ENCODE measurements at places on chromosomes 16 and 17. TPM values are rescaled to one million over a fixed set of nuclear protein-coding genes. Genes with fewer than 3 reads are reported as not detected.

The NACA2 gene
- not detected for total RNA-seq

The ZP2 gene
- total RNA-seq = not detected

The CCL4L2 gene
- total RNA-seq = not detected

The NAGPA gene
- 250 TPM for total RNA-seq

DNA sequence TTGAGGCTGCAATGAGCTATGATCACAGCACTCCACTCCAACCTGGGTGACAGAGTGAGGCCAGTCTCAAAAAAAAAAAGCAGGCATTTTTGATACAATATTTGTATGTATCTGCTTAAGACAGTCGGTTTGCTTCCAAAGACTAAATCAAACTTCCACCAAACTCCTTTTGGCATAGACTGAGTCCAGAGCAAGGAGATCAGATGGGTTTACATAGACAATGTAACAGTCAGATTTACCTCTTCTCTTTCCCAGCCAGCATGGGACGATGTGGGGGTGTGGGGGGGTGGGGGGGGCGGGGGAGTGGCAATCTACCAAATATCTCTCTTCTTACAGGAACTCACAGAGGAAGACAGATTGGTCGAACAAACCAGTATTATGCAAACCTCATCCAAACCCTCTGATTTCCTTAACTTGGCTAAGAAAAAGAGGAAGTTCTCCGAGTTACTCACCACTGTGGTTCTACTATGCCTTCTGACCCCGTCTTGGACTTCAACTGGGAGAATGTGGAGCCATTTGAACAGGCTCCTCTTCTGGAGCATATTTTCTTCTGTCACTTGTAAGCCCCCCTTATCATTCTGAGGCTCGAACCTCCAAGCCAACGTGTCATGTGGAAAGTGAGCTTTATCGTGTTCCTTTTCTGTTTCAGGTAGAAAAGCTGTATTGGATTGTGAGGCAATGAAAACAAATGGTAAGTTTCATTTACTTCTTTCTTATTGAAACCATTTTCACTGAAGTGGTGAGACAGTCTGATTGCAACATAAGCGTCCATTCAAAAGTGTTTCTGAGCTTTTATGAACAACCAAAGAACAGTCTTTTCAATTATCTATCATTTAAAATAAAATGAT lies at the start of gene MILR1:
MILR1 (plus strand) TSS at position 451 of the 848 bp plus-strand sequence; CDS start at position 505, 54 bp downstream.
- peak; percentile 24 for DNase-seq

- DNase-seq = no peak
Measured at GRCh38 chr17:62941358-62941991, 24.6 kb upstream of the TANC2 start.

GRCh38 chr16:7405166-7405565 lies 72.5 kb downstream of the RBFOX1 start:
- no peak for DNase-seq

- DNase-seq = no peak
Measured at GRCh38 chr17:37527249-37527851, 37.7 kb downstream of the DUSP14 start.

DNA sequence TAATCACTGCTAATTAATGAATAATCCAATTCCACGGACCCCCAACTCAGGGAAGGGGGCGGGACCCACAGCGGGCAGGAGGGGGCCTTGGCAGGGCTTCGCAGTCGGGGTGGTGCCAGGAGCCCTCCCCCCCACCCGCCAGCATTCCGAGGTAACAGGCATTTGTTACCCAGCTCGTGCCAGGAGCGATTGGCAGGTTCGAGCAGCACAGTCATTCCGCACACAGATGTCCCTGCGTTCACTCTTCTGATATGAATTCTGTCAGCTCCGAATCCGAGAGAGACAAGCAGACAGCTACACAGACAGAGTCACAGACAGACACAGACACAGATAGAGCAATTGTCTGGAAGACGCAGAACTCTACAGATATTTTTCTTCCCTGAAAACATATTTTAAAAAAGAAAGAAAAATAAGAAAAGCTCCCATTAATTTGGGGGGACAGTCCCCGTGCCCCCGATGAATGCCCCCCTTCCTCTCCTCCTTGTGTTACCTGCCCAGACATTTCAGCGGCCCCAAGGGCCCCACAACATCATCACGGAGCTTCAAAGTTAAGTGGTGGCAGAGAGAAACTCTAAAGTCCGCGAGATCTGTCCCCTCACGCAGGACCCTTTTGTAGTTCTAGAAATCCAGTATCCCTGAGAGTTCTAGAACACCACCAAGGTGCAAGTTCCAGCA lies 10.2 kb downstream of the NEUROD2 start:
- DNase-seq = no peak

GRCh38 chr16:87831421-87832136 lies 37.7 kb downstream of the SLC7A5 start:
- no peak for DNase-seq

DNA sequence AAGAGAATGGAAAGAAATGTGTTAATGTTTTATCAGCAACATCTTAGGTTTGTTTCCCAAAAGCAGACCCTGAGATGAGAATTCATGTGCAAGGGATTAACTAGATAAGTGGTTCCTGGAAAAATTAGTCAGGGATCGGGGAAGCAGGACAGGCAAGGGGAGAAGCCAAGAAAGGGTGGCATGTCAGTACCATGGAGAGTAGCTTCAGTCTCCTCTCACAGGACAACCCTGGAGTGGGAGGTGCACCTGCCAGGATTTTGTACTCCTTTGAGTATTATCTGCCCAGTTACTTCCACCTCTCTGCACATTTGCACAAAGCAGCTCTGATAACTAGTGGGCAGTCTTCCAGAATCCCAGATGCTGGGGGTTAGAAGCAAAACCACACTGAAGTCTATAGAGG lies 117.0 kb downstream of the RGS9 start:
- no peak for DNase-seq

DNA sequence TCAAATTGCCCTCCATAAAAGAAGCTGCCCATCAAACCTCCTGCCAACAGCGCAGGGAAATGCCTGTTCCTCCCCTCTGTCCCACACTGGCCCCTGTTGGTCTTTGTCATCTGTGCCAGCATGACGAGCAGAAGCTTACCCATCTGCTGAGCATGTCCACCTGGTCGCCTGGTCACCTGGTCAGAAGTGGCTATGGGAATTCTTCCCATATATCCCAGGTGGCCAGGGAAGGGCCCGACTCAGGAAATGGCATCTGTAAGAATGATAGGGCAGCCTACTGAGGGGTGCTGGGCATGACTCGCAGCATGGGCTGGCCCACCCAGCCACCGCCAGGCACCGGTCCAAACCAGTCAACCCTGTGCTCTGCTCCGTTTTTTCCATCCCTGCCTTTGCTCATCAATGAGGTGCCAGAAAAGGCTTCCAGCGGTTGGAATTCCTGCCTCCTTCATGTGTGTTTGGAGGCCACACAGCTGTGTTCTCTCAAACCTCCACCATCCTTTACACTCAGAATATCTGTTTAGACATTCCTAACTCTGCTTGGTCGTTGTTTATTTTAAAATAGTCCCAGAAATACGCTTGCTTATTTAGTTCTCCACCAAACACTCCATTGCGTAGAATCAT lies 145.2 kb downstream of the CLEC16A start:
- peak; percentile 55 for DNase-seq

DNA sequence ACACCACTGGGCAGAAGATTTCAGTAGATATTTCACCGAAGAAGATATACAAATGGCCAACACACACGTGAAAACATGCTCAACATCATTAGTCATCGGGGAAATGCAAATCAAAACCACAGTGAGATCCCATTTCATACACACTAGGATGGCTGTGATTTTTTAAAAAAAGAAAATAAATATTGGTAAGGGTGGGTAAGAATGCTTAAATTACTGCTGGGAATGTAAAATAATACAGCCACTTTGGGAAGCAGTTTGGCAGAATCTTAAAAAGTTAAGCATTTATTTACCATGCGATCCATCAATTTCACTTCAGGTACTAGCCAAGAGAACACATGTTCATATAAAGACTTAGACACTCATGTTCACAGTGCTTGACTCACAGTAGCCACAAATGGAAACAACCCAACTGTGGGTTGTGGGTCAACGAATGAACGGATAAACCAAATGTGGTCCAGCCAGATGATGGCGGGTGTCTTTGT lies 6.5 kb upstream of the C16orf74 start:
- DNase-seq = no peak

- DNase-seq = no peak
Measured at GRCh38 chr17:55190748-55191147, 74.0 kb upstream of the HLF start.

- DNase-seq = no peak
Measured at GRCh38 chr16:14106961-14107360, 35.8 kb downstream of the MRTFB start.

DNA sequence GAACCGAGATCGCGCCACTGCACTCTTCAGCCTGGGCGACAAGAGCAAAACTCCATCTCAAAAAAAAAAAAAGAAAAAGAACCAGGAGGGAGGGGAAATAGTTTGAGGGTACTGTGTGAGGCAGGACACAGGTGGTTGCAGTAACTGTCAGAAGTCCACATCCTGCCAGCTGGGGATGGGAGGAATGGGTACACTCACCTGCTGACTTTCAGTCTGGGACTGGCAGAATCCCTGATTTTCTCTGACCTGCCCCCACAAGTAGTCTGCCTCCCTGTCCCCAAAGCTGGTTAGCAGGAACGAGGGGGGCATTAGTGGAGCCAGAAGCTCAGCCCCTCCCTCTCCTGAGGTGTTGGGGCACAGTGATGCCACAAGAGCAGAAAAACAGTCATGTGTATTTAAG lies 7.1 kb upstream of the ARL5C start:
- no peak for DNase-seq

Data from transverse colon (tissue), 4 donors.